DMS79 treated with DMSO at 0.1 percent for 48 hours (cell line): ENCODE measurements at places on chromosomes 7 and 10.
A peak's percentile ranks its signal among the peaks of the same experiment; 100 is the strongest.

DNA sequence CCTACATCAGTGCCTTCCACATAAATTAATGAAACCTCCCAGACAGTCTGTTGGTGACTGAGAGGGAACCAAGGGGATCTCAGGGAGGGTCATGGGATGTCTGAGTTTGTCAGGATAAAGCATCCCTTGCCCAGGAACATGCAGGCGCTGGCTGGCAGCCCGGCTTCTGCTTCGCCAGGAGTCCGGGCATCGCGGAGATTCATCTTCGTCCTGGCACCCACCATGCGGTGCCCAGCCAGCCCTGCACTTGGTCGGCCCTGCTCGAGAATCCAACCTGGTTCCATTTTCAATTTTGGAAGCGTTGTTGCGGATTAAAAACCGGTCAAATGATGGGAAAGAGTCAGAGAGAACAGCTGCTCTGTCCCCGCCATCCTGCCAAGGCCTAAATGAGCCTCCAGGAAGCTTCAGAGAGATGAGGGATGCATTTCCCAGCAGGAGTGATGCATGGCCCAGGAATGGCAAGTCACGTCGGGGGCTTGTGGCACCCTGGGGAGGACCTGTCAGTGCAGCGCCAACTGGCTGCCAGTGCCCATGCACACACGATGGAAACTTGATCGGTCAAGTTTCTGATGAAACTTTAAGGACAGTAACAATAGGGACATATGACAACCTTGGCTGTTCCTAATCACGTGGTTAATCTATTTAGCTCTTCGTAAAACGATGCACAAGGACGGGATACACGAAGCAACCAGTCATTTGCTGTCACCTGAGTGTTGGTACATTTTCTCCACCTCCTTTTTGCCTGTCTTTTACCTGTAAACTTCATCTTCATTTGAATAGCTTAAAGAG is 260.8 kb upstream of the MKI67 start:
- DNase-seq, result no peak

DNA sequence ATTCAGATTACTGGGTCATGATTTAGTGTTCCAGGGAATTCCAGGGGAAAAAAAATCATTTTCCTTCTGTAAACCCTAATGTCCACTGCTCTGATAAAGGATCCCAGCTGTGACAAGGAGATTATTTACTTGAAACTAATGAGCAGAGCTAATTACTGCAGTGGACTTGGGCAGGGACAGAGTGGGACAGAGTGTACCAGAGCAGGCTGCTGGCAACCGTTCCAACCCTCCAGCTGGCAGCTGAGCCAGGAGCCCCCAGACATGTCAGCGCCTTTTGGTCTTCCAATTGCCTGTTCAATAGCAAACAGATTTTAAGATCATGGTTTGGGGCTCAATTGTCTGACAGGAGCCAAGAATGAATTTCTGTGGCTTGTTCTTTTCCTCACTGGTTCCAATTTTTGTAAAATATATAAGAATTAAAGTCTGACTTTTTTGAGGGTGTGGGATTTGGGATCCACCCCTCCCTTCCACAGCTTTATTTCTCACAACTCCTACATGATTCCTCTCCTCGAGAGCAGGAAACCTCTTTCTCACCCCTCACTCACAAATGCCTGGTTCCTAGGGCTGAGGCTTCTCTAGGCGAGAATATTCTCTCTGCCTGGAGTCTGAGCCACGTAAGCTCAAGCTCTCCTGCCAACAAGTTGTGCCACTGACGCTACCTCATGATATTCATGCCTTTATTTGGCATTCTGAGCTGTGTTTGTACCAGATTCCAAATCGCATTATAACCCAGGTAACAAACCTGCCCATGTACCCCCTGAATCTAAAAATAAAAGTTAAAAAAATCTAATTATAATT is 20.6 kb upstream of the FAM180A start:
- no peak for DNase-seq

- DNase-seq, result no peak
These were observed 58.6 kb downstream of the ZMIZ1 start for GRCh38 chr10:79127151-79127961.

DNA sequence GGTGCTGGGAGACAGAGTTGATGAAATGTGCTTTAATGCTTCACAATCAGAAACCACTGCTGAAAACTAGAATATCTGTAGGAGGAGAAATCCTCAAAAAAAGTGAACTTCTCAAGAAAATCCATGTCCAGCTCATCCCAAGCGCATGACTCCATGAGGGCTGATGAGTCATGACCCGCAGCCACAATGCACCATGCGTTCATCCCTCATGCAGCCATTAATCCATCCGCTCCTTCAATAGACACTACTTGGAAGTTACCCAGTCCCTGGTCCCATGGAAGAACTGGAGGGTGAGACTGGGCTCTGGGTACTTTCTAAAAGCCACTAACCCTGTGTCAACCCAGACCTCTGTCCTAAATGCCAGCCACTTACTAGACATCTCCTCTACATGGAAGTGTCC is 24.4 kb downstream of the TMEM273 start:
- DNase-seq, result no peak

DNA sequence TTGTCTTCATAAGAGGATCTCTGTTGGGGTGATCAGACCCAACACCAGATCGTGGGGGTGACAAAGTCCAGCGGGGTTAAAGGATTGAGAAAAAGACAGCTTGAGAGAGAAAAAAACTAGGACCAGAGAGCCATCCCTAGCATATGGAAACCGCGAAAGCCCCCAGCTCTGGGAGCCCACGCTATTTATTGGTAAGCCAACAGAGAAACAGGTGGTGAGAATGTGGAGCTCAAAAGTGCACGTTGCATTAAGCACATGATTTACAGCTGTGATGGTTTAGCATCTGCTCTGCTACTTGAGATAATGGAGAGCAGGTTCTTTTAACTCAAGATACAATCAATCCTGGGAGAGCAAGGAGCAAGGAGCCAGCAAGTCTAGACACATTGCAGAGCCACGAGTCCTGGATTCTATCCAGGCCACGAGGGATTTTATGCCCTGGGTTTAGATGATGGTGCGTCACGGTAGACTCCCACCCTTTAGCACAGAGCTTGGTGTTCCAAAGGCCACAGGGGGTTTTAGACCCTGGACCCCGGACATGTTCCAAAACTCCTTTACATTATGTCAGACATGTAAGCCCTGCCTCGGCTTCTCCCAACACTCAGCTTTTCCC is 755.2 kb upstream of the SORCS1 start:
- no peak for DNase-seq

GRCh38 chr10:5927306-5927705 is 37.3 kb downstream of the FBH1 start:
- DNase-seq, result no peak

GRCh38 chr10:96502561-96503282 is 11.0 kb downstream of the TLL2 start:
- DNase-seq, result peak; percentile 91

DNA sequence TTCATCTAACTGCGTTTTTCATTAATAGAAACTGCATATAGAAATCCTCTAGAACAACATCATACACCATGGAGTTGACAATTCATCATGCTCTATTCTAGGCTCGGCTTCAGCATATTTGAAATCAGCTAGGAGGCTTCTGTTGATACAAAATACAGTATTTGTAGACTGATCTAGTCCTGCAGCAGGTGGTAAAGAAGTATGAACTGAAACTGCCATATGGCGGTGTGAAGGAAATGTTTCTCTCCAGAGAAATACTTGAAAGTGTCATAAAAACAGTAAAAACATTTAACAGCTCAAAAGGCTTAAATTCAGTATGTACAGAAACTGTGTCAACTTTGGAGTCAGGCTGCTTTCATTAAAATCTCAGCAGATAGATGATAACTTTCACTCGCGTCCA is 32.0 kb upstream of the MYO3A start:
- no peak for DNase-seq

DNA sequence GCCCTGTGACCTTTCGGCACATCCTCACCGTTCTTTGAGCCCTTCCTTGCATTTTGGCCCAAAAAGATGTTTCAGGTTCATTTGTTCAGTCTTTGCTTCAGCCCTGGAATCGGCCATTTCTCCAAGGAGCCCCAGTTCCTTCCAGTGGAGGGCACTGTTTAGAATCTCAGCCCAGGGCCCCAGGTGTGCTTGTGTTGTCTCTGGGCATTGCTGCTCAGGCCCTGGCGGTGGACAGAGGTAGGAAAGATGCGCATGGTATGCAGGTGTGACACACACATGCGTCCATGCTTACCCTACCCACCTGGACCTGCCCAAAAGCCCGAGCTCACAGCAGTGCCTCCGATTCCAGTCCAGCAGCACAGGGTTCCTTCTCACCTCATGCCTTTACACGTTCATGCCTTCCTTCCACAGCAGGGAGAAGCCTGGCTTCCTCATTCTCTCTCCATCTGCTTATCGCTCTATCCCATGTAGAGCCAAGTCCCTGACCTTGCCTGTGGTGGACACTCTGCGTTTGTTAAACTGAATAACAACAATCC is 70.6 kb downstream of the LHPP start:
- DNase-seq, result no peak

GRCh38 chr7:14714161-14714728 is 188.3 kb downstream of the DGKB start:
- DNase-seq, result no peak

DNA sequence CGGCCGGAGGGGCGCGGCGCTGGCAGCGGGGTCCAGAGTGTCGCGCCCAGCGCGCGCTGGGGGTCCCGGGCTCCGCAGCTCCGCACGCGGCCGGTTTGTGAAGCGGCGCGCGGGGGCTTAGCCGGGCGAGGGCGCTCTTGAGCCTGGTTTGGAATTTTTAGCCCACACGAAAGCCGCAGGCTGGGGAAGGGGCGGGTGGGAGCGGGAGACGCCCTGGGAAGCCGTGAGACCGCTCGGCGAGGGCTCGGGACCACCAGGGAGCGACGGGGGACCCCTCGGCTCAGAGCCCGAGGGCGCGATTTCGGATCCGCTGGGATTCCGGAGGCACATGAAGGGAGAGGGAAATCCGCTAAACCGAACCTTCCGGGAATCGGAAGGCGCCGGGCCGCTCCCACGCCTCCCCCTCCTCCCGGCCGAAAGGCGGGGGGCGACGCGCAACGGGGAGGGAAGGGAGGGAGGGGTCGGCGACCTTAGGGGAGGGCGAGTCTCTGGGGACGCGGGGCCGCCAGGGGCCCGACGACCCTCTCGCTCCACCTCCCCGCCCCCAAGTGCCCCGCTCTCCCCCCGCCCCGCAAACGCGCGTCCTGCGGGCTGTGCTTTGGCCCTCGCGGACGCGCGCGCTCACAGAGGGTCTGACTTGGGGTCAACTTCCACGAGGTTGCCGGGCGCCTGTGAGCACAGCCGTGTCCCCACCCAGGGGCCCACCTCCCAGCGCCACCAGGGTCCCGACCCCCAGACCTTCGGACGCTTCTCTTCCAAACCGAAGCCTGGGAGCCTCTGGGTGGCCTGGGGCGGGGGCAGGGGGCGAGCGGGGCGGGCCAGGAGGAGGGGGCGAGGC is 5.1 kb upstream of the ELFN1 start:
- peak; percentile 30 for DNase-seq

DNA sequence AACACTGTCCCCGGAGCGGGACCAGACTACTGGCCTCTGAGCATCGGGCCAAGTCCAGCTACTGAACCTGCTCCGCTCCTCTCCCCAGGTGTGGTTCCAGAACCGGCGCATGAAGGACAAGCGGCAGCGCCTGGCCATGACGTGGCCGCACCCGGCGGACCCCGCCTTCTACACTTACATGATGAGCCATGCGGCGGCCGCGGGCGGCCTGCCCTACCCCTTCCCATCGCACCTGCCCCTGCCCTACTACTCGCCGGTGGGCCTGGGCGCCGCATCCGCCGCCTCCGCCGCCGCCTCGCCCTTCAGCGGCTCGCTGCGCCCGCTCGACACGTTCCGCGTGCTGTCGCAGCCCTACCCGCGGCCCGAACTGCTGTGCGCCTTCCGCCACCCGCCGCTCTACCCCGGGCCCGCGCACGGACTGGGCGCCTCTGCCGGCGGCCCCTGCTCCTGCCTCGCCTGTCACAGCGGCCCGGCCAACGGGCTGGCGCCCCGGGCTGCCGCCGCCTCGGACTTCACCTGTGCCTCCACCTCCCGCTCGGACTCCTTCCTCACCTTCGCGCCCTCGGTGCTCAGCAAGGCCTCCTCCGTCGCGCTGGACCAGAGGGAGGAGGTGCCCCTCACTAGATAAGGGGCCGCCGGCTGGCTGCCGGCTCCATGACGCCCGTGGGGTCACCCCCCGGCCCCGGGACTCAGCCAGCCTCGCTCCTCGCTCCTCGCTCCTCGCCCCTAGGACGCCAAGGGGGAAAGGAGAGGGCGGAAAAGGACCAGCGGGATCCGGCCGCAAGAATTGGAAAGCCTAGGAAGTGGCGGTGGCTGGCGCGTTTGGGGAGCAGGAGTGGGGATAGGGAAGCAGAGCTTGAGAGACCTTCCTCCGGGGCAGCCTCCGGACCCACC is 3.4 kb downstream of the EVX1 start:
- DNase-seq, result no peak

- DNase-seq, result peak; percentile 74
These were observed 14.0 kb upstream of the GTPBP4 start for GRCh38 chr10:974038-974784.

DNA sequence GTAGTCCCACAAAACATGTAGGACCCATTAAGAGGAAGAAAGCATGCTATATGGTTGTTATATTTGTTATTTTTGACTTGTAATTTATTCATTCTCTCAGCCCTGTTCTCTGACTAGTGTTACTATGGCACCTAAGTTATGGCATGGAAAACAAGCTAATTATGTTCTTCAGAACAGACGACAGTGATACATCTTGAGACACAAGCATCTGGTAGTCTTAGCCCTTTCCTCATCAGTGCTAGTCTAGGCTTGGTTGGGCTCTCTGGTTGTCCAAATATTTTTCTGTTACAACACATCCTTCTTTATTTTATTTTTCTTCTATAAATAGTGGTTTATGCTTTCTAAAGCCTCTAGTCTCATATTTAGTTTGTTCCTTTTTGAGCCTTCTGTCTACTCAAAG is 308.3 kb upstream of the KAT6B start:
- no peak for DNase-seq

- no peak for DNase-seq
These were observed 59.2 kb downstream of the MAPK8 start for GRCh38 chr10:48365668-48366067.

GRCh38 chr7:34131371-34131770 is 226.0 kb downstream of the BMPER start:
- no peak for DNase-seq

DNA sequence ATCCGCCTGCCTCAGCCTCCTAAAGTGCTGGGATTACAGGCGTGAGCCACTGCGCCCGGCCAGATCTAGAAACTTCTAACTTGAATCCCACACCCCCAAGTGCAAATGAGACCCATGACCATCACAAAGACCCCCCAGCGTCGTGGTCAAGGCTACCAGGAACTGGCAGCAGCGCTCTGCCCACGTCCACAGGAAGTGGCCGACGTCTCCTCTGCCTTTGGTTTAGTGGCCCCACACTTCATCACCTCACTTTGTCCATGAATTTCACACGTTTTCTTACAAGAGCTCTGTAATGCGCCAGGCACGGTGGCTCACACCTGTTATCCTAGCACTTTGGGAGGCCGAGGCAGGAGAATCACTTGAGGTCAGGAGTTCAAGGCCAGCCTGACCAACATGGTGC is 53.5 kb upstream of the TNRC18 start:
- DNase-seq, result no peak

DNA sequence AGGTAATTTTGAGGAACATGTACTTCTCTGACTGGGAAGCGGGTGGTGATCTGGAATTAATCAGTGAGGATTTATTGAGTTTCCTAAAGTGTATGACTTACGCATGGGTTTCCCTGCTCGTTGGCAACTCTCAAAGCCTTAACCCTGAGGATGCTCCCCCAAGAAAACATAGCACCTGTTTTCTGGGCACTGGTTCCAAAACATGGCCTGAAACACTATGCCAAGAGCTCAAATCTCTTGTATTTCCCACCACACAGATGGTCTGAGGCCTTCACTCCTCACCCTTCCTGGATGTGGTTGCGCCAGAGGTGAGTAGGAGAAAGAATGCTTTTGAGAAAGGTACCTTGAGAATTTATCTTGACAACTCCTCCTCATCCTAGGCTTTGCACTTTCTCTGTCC is 250.4 kb downstream of the FZD1 start:
- no peak for DNase-seq

- no peak for DNase-seq
These were observed 34.0 kb downstream of the KIFBP start for GRCh38 chr10:69022611-69023010.
